Stimulated activated CD4-positive, alpha-beta T cell treated with anti-CD3 and anti-CD28 coated beads, Interleukin-15, amount 100 ng/mL, for 48 hours (primary cell): ENCODE measurements at places on chromosomes 4 and X.

DNA sequence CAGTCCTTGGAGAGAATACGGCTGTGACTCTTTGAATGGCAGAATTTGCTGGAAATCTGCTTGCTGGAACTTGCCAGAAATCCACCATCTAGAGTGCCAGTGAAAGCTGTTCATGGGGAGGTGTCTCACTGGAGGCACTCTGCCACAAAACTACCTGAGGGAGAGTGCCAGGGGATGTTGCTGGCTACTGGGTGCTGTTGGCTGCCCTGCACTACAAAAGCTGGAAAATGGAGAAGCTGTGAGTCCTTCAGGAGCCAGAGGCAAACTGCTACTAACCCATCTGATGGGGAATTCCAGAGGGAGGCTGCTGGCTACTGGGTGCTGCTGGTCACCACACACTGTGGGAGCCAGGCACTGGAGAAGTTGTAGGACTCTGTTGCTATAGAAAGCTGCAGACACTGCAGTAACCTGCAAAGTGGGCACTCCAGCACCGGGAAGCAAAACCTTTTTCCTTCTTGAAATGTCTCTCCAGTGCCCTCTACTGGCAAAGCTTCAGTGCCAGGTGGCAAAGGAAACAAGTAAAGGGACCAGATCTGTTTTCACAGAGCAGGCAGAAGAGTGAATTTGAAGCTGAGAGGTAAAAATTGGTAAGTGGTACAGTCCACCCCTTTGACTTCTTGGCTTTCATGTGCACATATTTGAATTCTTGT, 47.8 kb upstream of the HSD17B10 start:
- DNase-seq, result peak; percentile 40

DNA sequence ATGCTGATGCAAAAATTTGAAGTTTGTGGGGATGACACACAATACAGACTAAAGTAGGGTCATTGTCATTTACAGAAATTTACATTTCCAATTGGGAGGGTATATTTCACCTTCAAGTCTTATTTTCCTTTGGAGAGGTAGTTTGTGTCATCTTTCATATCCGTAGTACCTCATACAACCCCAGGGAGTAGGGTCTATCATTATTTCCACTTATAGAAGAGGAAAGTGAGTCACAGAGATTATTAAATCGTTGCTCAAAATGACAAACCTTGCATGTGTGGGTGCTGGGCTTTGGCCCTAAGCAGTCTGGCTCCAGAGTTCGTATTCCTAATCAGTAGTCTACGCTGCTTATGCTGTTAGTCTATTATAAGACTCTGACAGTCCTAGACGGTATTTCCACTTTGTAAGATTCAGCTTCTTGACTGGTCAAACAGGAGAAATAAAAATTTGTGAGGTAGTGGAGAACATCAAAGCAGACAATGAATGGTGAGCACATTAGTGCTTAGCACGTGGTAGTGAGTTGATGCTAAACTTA, 516.5 kb downstream of the PCDH7 start:
- no peak for DNase-seq

GRCh38 chrX:149374751-149375150, 130.4 kb downstream of the IDS start:
- DNase-seq, result no peak

DNA sequence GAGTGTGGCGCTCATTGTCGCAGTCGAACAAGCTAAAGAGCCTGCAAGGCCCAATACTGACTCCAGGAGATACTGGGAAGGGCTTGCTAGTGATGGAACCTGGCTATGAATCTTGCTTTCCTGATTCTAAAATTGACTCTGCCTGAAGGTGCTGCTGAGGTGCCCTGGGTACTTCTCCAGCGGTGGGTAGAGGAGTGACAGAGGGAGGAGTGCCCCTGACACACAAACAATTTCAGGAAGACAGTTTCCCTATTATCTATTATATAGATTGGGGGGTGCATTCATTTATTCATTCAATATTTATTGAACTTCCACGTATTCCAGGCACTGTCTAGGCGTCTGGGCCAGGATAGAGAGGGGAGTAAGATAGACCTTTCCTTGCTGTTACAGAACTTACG, 339.2 kb upstream of the GATB start:
- DNase-seq, result no peak
